Activated T-cell treated with anti-CD3 and anti-CD28 coated beads, Interleukin-2, amount 50 U/mL, for 48 hours (primary cell): ENCODE measurements at places on chromosomes 1 and 21.
A peak's percentile ranks its signal among the peaks of the same experiment; 100 is the strongest.

DNA sequence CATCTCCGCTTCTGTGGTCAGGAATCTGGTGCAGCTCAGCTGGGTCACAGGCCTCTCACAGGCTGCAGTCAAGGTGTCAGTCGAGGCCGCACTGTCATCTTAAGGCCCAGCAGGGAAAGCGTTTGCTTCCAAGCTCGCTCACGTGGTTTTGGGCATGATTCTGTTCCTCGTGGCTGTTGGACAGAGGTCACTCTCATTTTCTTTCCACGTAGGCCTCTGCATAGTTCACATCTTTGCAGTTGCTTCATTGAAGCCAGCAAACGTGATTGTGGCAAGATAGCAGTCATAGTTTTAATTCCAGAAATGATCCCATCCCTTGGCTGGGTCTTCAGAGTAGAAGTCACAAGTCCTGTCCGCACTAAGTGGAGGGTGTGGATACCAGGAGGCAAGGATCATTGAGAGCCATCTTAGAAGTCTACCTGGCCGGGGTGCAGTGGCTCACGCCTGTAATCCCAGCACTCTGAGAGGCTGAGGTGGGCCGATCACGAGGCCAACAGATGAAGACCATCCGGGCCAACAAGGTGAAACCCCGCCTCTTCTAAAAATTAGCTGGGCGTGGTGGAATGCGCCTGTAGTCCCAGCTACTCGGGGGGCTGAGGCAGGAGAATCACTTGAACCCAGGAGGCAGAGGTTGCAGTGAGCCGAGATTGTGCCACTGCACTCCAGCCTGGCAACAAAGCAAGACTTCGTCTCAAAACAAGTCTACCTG, 24.5 kb downstream of the NECAP2 start:
- DNase-seq = no peak

GRCh38 chr1:23290836-23291565, 53.1 kb downstream of the HNRNPR start:
- DNase-seq = no peak

DNA sequence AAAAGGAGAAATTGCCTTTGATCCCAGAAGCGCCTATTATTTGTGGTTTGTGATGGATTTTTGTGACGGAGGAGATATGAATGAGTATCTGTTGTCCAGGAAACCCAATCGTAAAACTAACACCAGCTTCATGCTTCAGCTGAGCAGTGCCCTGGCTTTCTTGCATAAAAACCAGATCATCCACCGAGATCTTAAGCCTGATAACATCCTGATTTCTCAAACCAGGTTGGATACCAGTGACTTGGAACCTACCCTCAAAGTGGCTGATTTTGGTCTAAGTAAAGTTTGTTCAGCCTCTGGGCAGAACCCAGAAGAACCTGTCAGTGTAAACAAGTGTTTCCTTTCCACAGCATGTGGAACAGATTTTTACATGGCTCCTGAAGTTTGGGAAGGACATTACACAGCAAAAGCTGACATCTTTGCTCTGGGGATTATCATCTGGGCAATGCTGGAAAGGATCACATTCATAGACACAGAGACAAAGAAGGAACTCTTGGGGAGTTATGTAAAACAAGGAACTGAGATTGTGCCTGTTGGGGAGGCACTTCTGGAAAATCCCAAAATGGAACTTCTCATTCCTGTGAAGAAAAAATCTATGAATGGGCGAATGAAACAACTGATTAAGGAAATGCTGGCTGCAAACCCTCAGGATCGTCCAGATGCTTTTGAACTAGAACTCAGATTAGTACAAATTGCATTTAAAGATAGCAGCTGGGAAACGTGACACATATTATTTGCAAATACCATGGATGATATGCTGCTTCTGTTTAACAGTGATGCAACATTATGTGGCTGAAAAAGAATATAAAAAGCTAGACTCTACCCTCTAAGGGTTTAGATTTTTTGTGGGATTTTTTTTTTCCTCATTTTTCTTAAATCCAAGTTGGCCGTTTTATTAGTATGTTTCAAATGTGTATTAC, 10.5 kb downstream of the PDIK1L start:
- DNase-seq = no peak

DNA sequence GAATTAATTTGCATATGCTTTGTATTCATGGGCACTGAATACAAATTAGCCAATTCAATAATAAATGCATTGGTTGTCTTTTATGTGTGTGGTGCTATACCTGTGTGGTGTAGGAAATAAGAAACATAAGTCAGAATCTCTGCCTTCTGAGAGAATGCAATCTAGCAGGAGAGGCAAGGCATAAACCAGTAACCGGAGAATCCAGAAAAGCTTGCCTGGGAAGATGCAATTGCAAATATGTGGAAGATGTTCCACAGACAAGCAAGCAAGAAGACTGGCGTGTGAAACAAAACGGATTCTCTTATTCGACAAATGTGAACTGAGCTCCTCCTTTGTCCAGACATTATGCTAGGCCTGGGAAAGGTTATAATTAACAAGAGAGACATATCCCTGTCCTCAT, 134.3 kb downstream of the NR5A2 start:
- DNase-seq = no peak

GRCh38 chr1:119115311-119115710, 25.1 kb downstream of the WARS2 start:
- no peak for DNase-seq

DNA sequence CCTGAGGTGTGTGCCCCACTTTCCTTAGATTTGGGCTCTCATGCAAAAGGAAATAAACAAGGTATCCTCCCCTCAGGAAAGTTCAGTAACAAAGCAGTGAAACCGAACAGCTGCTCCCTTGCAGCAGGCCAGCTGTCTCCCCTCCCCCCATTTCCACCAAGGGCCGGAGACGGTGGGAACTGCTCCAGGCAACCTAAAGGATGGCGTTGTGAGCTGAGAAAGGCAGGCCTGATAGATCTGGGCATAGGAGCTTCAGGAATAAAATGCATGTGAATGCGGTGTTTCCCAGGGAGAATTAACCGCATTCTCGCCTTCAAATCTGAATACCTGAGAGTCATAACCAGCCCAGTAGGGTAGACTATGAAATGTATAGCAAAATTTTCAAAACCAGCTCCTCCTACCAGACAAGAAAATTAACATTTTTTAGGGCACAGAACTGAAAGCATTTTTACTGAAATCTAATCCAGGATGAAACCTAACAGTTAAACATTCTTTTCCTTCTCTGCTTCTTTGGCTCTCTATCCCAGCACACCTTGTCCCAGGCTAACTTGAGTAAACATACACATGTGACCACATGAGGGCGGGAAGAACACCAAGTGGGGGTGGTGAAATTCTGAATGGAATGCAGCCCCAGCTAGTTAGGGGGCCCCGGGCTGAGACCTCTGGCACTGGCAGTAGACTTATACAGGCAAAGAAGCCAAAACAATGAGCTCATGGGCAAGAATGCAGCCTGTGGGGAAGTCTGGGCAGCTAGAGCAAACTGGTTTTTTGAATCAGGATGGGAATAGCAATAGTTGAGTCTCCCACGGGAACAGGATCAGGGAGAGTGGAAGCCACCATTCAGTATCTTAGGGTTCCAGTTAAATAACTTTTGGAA, 11.5 kb downstream of the MCL1 start:
- peak; percentile 84 for DNase-seq

DNA sequence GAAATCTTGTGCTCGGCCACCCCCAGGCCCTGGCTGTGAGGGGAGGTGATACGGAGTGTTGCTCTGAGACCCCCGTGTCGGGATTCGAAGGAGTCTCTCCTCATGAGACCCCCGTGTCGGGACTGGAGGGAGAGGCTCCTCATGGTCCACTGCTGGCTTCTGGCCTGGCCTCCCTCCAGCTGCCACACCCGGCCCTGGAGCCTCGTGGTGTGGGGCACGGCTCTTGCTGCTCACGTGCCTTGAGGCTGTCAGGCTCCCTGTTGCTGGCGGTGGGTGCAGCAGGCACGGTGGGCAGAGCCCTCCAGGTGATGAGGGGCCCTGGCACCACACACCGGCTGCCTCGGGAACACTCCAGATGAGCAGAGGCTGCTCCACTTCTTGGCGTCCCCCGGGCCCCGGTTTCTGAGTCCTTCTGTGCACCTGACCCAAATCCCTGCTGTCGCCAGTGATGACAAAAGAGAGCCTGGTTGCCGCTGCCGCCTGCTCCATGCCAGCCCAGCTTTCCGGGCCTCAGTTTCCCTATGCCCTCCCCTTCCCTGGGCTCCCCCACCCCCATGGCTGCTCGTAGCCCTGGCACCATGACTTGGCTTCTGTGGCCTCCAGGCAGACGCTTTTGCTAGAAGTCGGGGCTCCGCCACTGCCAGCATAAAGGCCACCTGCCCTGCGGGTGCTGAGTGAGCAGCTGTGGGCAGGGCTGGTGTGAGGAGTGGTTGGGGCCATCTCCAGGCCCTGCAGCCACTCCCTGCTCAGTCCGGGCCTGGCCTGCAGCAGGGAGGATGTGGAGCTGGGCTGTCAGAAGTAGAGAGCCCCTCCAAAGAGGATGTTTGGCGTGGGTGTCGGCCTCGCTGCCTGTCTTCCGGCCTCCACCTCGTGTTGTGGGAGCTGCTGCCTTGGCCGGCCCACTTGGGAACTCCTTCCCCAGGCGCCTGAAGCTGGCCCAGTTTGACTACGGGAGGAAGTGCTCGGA, 11.8 kb downstream of the TMEM240 start:
- DNase-seq = no peak

DNA sequence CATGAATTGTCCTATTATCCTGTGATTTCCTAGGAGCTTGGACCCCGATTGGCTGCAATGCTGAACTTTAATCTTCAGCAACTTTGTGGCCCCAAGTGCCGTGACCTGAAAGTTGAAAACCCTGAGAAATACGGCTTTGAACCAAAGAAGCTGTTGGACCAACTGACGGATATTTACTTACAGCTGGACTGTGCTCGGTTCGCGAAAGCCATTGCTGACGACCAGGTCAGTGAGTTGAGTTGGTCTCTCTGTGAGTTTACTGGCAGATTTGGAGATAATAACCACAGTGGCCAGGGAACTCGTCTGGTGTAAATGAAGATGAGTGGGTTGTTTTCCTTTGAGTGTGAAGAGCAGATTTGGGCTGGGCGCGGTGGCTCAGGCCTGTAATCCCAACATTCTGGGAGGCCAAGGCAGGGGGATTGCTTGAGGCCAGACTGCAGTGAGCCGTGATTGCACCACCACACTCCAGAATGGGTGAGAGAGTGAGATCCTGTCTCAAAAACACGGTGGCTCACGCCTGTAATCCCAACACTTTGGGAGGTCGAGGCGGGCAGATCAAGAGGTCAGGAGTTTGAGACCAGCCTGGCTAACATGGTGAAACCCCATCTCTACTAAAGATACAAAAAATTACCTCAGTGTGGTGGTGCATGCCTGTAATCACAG, 39.1 kb upstream of the KIF1B start:
- no peak for DNase-seq

GRCh38 chr1:42930178-42931107, 28.2 kb downstream of the SLC2A1 start:
- DNase-seq = no peak

DNA sequence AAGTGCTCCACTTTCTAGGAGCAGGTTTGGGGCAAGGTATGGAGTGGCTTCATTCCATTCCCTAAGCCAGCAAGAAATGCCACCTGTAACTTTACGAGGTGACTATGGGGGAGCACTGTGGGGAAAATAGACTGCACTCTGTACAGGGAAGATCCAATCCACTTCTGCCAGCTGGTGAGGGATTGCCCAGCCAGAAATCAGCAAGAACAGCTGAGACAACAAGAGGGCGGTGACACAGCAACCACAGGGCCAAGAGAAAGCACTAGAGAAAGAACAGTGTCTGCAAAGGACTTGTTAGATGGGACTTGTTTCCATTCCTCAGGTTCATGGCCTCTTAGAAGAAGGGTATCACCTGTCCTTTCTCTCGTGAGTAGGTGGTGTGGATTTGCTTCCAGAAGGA, 19.6 kb downstream of the CAPN8 start:
- no peak for DNase-seq

DNA sequence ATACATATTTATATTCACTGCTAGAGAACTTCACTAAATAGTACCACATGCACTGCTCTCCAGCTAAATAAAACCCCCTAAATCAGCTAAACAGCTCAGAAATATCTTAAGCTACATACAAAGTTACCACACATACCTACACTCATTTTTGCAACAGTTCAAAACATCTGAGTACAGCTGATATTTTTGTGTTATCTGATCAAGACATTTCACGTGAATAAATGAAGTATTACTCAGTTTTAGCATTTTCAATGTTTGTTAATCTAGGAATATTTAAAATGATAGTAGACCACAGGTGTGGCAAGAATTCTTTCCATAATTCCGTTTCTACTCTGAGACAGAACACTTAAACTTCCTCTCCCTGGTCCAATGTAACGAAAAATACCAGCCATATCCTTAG, 20.8 kb downstream of the EVI5 start:
- no peak for DNase-seq

GRCh38 chr1:25810341-25811299, 9.1 kb upstream of the MTFR1L start:
- DNase-seq = peak; percentile 89

GRCh38 chr1:104238991-104239390, 489.3 kb downstream of the AMY1C start:
- DNase-seq = no peak

GRCh38 chr21:14092834-14093560, 117.8 kb downstream of the LIPI start:
- DNase-seq = no peak

GRCh38 chr1:65045022-65045817, 78.9 kb upstream of the JAK1 start:
- no peak for DNase-seq

DNA sequence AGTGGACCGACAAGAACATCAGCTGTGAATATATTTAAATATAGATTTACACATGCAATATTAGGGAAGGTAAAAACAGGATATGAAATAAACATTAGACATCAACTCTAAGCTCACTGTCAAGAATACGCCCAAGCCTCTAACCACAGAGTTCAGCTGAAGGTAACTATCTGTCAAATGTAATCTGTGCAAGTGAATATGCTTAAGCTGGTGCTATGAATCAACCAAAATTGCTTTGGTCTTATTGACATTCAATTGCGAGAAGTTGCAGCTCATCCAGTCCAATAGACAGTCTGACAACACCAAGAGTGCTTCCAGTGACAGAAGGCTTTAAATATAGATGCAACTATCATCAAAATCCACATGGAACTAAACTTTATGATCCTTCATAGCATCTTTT, 32.3 kb downstream of the USH2A start:
- DNase-seq = no peak

DNA sequence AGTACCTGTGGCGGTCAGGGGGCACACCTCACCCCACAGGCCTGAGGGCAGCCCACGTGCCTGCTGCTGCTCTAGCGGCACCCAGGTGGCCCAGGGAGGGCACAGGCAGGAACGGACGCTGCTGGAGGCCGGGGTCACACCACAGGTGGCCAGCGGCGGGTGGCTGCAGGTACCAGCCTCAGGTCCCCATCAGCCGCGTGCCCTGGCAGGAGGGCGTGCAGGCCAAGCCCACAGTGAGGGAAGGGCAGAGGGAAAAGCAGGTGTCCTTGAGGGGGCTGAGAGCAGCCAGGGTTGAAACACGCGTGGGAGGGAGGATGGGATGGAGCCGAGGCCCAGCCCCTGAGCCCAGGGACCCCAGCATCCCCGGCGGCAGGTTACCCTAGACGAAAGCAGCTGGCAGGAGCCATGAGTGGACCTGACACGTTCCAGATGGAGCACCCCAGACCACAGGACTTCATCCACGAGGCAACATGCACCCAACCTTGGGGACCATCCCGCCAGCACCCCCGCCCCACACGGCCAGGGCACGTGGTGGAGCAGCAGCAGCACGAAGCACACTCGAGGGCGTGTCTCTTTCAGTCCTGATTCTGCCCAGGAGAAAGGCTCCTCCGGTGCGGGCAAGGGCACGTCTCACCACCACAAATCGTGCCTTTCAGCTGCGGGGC, 3.7 kb downstream of the SLC19A1 start:
- peak; percentile 16 for DNase-seq

- no peak for DNase-seq
These were observed 28.6 kb upstream of the PRSS38 start for GRCh38 chr1:227786673-227787512.
